ENCODE measurements at places on chromosomes 3 and 15.
A peak's percentile ranks its signal among the peaks of the same experiment; 100 is the strongest.

GRCh38 chr3:32592011-32592410 is 21.4 kb upstream of the DYNC1LI1 start:
- no peak for DNase-seq

GRCh38 chr3:74267588-74268184 is 346.8 kb downstream of the CNTN3 start:
- peak; percentile 35 for DNase-seq

GRCh38 chr3:55648591-55649318 is 161.6 kb upstream of the WNT5A start:
- no peak for DNase-seq

- peak; percentile 53 for DNase-seq
Measured at GRCh38 chr3:151431940-151432339, 28.9 kb downstream of the IGSF10 start.

DNA sequence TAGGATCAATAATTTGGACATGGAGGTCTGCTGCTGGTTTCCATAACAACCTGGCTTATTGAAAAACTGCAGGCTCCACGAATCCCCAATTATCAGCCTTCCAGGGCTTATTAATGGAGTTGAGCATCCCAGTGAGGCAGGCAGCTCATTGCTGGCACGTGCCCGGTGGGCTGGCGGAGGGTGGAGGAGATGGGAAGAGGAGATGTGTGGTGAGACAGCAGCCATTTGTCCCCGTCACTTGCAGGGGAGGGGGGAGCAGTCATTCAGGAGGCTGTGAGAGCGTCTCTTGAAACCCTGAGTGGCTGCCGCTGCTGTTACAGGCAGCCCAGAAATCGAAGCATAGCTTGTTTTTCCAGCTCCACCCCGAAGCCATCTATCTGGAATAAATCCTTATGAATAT is 70.6 kb downstream of the GAP43 start:
- no peak for DNase-seq

- no peak for DNase-seq
Measured at GRCh38 chr3:68239542-68239941, 585.1 kb upstream of the SUCLG2 start.

DNA sequence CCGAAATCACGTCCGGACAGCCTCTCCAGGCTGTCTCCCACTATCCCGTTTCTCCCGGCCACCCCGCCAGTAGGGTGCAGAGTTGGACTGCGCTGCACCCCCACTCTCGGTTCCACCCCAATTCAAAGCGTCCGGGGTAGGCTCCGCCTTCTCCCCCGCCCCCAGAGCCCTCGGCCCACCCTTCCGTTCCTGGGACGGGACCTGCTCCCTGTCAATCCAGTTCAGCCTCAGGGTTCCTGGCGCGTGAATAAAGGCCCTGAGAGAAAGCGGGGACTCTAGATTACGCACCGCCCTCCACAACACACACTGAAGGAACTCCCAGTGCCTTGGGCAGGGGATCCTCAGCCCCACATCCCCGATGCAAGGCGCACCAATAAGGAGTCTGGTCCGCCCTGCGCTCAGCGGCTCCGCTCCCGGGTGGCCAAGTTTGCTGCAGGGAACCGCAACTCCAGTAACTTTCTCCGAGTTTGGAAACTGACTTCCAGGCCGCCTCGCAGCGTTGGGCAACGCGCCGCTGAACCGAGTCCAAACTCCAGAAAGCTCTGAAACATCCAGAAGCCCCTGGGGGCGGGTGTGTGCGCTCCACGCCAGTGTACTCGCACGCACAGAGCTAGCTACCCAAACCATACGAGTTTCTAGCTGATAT is 1.9 kb downstream of the ADAMTS9 start:
- DNase-seq = peak; percentile 76

DNA sequence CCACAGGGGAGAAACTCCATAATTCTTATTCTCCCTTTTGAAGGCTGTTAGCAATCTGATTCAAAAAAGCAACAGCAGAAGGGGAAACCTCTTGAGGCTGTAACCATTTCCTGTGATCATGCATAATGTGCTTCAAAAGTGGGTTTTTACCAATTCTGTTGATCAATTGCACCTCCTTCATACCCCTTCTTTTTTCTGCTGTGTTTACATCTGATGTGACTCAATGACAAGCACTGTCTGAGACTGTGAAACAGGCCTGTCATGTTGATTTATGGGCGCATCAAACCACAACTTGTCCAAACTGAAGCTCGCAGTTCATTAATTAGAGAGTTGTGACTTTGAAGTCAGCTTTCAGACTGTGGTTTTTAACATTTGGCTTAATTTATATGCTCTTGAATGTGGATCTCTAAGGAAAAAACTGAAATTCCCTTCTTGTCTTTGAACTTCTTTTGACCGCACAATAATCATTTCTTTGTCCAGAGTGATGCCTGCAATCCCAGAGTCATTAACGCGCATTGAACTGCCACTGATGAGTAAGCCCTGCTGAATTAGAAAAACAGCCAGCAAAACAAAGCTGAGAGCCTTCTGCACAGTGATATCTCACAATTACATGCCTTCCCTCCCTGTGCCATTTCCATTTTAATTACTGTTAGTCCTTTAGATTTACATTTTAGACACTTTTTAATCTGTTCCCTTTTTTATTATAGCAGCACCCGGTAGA is 532.8 kb downstream of the FOXP1 start:
- no peak for DNase-seq

- DNase-seq = no peak
Measured at GRCh38 chr15:60999771-61000170, 229.3 kb downstream of the RORA start.

- no peak for DNase-seq
Measured at GRCh38 chr15:55360256-55360655, 41.2 kb downstream of the PIGB start.

- DNase-seq = no peak
Measured at GRCh38 chr3:57530071-57530608, 14.0 kb downstream of the DNAH12 start.

- DNase-seq = peak; percentile 50
Measured at GRCh38 chr15:70259028-70259424, 161.3 kb upstream of the TLE3 start.

- DNase-seq = no peak
Measured at GRCh38 chr15:29138260-29138659, 131.4 kb downstream of the NSMCE3 start.

- no peak for DNase-seq
Measured at GRCh38 chr3:9676785-9677184, 26.8 kb upstream of the CPNE9 start.

- no peak for DNase-seq
Measured at GRCh38 chr3:30733209-30733608, 126.8 kb downstream of the TGFBR2 start.

DNA sequence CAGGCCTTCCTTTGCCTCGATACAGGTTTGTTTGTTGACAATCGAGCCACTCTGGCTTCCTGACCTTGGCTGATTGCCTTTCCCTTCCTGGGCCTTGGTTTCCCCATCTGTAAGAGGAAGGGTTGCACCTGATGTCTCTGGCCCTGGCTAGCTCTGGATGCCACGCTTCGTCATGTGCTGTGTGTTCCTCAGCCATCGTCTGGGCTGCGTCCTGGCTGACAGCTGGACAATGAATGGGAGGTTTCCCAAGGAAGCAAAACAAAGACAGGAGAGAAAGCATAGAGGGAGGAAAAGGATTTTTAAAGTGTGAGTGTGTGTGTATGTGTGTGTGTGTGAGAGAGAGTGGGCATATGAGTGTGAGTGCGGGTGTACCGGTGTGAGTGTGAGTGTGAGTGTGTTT is 65.2 kb upstream of the HACD2 start:
- DNase-seq = no peak

DNA sequence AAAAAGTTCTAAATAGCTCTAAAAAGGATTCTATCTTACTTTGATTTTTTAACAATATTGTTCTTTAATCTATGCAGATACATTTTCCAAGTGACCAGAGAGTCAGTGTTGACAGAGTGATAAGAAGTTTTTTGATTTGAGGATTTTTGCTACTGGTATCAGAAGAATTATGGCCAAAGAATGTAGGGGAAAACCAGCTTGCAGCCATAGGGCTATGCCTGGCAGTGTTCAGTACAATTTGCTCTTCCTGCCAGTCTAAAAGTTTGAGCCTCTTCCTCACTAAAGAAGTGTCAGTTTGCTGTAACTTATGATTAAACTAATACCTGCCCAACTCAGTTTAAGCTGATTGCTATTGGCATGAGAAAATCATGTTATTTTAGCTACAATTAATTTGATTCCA is 35.3 kb upstream of the FSIP1 start:
- no peak for DNase-seq

- DNase-seq = no peak
Measured at GRCh38 chr3:35974872-35975271, 335.5 kb downstream of the ARPP21 start.

- DNase-seq = peak; percentile 90
Measured at GRCh38 chr15:99454941-99455788, 110.6 kb upstream of the MEF2A start.

GRCh38 chr3:25558796-25559195 is 105.9 kb downstream of the TOP2B start:
- DNase-seq = no peak

DNA sequence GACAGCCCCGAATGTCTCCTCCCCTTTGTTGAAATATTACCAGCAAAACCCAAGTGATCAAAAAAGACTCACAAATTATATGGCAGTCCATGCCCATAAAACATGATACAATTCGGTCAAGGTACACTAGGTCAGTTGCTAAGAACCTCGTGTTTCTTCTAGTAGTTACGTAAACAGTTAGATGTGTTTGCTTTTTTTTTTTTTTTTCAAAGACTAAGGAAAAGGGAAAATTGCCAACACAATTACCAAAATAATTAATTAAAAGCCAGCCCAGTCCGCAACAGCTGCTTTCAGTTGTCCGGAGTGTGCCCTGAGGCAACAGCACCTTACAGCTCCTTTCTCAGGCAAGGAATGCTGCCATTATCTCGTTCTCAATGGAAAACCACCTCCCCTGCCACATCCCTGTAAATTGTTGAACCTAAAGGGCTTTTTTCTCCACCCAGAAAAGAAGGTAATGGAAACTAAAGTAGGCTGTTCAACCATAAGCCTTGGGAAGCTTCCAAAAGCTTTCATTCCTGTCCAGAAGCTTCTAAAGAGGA is 129.2 kb upstream of the TSC22D2 start:
- DNase-seq = no peak

DNA sequence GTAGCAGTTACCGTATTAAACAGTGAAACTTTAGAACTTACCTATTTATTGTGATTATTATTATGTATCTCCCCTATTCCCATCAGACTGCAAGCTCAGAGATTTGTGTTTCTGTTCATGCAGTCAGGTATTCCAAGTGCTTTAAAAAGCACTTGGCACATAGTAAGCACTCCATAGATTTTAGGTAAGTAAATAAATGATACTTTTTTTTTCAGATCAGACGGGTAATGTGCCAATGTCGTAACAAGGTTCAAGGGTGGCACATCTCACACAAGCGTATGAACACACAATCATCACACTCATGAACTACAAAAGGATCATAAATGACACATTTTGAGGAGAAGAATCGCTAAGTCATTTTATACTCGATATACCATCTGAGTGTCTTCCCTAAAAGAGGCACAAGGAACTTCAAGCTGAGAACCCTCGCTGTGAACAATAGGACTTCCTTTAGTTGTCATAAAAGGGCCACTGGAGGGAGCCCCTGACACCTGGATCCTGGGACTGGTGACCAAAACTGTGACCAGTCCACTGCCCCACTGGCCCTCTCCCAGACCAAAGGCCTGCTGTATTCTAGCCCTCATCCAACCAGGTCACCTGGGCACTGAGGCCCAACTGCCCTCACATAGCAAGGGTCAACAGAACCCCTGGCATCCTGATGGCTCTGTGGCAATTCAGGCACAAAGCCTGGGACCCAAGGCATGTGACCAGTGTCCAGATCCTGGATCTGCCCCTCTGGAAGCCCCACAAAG is 32.1 kb downstream of the KIF9 start:
- DNase-seq = peak; percentile 31

- peak; percentile 48 for DNase-seq
Measured at GRCh38 chr15:89206908-89207331, 14.5 kb downstream of the RLBP1 start.

DNA sequence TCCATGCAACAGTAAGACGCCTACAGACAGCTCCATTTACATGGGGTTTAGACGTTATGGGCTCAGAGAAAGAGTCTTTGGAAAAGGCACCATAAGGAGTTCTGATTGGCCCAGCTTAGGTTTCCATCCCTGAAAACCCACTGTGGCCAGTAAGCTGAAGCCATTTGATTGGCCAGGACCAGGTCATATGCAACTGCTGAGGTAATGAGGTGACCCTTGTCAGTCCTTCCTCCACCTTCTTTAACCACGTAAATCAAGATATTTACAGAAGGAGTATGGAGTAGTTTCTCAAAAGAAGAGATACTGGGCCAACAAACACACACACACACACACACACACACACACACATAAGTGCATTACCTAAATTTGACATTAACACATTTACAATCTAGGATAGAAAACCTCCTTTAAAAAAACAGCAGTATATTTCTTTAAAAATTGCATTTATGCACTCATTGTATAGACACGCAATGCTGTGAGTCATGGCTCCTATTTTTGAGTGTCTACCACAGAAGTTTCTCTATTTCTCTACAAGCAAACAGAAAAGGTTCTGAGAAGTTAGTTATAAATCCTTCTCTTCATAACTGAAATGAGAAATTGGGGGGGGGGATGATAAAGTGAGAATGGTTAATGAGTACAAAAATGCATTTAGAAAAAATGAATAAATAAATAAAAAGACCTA is 16.3 kb upstream of the MB21D2 start:
- peak; percentile 48 for DNase-seq

DNA sequence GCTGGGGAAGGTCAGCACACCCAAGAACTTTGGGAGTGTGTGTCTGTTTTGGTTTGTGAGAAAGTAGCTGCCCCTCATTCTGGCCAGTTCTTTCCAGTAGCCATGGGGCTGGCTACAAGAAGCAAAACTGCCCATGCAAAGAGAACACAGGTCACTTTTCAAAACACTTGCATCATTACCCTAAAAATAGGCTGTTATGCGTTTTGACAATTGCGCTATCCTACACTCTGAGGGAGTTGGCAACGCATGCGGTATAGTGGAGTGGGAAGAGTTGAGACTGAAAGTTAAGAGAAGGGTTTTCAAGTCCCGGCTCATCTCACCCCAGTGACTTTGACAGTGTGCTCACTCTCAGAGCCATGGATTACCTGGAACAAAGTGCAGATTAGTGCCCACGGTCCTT is 41.8 kb upstream of the MYZAP start:
- no peak for DNase-seq

DNA sequence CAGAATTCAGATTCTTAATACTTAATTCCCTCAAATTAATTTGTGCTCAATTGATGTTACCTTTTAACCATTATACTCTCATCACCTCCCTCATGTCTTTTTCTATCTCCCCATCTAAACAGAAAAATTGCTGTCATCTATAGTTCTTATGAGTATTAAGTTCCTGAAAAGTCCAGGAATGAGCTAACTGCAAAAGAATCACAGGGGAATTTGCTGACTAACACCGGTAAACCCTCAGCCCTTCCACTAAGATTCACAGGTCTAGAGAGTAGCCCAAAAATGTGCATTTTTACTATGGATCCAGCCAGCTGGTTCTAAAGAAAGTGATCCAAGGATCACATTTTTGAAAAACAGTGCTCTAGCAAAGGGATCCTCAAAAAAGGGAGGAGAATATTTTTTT is 67.0 kb downstream of the SETD2 start:
- DNase-seq = peak; percentile 50

DNA sequence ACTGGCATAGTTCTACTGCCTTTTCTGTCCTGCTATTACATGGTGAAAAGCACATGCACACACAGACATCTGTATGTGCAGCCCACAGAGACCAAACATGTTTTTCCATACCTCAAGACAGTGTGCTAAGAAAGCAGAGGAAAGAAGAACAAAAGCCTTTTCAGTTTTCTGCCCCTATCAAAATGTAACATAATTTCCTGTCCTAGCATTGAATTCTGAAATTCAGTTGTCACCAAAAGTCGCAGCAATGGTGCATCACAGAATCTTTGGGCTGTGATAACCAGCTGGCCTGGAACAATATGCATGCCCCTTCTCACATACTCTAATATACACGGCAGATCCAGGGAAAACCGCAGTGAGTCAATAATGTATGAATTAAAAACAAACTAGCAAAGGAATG is 153.8 kb upstream of the RAP2B start:
- no peak for DNase-seq

All from HFFc6 (cell line).